ENCODE measurements at places on chromosomes 12 and 14.

GRCh38 chr14:103128631-103129300 is 5.5 kb downstream of the TNFAIP2 start:
- peak; percentile 75 for DNase-seq

- no peak for DNase-seq
These were observed 9.9 kb downstream of the ZNF410 start for GRCh38 chr14:73896521-73896920.

- DNase-seq: no peak
These were observed 212.6 kb upstream of the SLC16A7 start for GRCh38 chr12:59383079-59383822.

- DNase-seq: no peak
These were observed 117.4 kb downstream of the FOXN3 start for GRCh38 chr14:89299587-89299986.

DNA sequence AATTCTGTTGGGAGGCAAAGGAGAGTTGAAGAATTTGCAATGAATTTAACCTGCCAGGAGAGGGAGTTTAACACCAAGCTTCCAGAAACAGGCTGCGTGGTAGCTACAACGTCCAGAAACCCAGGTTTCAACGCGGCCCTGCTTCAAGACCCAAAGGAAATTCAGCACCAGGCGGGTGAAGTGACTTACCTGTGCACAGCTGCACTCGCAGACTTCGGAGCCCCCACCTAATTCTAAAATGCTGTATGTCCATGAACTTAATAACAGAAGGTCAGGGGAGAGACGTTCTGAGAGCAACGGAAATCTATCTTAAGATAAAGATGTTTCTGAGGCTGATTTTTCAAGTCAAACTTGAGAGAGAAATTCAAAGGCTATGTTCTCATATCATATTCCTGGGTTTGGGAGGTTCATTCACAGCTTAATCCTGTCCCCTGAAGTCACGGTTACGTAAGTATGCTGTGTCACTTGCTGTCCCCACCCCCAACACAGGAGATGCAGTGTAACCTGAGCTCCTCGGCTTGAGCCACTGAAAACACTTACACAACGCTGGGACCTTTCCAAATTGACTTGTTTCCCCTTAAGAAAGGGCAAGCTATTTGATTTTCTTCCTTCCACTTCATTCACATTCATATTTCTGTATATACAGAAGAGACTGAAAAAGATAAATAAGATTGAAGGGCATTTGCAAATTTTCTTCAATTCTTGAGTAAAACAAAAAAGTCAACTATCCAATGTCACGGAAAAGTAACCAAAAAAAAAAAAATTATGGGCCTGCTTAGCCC is 22.7 kb downstream of the CLIP1 start:
- DNase-seq: peak; percentile 74

DNA sequence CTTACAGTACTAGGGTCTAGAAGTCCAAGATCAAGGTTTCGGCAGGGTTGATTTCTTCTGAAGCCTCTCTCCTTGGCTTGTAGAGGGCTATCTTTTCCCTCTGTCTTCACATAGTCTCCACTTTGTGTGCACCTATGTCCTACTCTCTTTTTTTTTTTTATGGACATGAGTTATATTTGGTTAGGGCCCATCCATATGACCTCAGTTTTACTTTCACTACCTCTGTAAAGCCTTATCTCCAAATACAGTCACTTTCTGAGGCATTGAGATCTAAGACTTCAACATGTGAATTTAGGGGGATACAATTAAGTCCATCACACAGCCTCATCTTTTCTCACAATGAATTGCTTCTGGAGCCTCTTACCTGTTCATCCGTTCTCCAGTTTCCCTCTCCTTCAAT is 5.9 kb upstream of the SPTB start:
- DNase-seq: no peak

- no peak for DNase-seq
These were observed 202.3 kb downstream of the CHST11 start for GRCh38 chr12:104659058-104659457.

- no peak for DNase-seq
These were observed 391.3 kb downstream of the EMP1 start for GRCh38 chr12:13587721-13588390.

DNA sequence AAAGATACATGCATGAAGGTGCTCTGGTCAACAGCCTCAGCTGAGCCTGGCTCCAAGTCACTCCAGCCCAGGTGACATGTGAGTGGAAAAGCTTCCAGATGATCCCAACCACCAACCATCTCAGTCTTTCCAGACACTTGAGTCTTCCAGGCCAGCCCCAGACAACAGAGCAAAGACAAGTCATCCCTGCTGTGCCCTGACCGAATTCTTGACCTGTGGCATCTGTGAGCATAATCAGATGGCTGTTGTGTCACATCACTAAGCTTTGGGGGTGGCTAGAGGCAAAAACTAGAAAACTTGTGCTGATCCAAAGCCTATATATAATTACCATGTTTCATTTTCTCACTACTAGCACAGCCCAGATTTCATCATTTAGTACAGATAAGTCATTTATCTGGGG is 50.8 kb upstream of the ISM2 start:
- no peak for DNase-seq

DNA sequence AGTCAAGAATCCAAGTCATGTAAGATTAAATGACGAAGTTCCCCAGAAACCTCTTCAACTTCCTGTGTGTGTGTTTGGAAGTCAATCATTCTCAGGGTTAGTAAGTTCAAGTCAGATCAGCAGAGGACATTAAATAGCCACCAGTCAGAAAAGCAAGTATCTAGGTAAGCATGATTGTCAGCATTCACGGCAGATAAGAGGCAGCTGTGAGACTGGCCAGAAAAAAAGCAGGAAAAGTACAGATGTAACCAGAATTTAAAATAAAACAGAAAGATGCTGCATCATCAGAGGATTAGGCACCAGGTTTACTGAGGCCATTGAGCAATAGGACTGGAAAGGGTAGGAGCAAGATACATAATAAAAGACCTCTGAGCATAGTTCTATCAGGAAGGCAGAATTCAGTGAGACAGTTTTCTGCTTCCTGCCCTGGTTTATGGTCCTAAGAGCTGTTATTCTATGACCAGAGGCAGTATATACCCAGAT is 606.9 kb downstream of the FSCB start:
- DNase-seq: no peak

DNA sequence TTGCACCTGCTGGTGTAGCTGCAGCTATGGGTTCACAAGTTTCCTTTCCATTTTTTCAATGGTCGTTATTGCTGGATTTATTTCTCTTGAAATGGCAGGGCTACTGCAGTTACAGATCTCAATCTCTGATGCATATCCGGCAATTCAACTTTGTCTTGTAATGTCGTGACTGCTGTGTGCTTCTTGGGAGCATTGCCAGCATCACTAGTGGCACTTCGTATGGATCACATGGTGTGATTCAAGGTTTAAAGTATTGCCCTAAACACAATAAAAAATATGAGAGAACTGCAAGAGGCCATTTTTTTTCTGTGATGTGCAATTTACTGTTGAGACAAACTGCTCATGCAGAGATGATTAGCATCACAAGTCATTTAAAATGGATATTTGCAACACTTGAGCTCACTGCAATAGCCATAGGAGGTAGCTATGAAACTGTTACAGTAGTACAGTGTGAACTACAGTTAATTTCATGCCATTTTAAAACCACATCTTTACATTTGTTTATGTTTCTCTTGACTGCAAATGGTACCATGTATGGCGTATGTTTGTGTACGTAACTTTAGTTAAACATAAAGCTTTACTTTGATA is 217.4 kb upstream of the PDE3A start:
- DNase-seq: no peak

DNA sequence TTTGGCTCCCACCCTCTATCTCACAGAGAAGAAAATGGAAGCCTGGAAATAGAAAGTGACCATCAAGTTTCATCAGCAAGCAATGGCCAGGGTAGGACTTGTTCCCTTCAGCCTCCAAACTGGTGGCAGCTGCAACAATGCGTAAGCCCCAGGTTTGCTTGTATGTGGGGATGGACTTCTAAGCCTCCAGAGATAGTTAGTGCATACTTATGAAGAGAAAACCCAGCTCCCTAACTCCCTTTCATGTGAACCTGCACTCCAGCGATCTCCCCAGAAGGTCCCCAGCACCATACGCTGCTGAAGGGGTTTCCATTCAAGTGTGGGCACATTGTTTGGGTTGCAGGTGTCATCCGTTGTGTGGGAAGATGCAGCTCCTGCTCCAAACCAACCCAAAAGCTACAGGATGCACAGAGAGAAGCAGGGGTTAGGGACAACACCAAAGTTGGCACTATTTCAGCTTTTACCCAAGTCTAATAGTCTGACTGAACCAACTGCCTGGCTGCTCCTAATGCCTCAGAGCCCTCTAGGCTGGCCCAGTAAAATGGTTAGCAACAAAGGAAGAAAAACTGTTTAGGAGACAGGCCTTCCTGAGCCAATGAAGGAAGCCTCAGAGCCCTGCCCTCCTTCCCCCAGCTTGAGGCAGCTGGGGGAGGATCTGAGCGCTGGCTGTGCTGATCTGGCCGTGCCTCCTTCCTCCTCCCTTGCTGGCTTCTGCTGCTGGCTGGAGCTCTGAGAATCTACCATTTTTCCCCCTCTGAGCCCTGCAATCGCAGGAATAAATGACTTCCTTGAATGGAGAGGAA is 12.3 kb downstream of the ZFP36L1 start:
- peak; percentile 73 for DNase-seq

GRCh38 chr12:22340143-22340542 is 5.6 kb upstream of the ST8SIA1 start:
- DNase-seq: peak; percentile 53

DNA sequence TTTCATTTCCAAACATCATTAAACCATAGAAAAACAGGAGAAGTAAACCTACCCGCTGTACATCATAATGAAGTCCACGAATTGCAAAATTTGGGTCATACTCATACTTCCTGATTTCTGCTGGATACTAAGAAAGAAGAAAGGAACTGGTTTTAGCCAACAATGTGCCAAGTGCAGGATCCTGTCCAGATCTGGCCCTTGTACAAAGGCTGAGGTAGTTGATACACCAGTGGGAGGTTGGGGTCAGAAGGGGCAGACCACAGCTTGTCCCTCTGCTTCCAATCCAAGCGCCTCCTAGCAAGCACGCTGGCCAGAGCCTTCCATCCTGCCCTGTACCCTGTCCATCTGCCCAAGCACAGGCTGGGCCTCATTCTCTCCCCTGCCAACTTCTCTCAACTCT is 34.2 kb downstream of the NT5DC3 start:
- DNase-seq: no peak

GRCh38 chr12:50400104-50400637 is 514 bp upstream of the LARP4 start:
- no peak for DNase-seq

DNA sequence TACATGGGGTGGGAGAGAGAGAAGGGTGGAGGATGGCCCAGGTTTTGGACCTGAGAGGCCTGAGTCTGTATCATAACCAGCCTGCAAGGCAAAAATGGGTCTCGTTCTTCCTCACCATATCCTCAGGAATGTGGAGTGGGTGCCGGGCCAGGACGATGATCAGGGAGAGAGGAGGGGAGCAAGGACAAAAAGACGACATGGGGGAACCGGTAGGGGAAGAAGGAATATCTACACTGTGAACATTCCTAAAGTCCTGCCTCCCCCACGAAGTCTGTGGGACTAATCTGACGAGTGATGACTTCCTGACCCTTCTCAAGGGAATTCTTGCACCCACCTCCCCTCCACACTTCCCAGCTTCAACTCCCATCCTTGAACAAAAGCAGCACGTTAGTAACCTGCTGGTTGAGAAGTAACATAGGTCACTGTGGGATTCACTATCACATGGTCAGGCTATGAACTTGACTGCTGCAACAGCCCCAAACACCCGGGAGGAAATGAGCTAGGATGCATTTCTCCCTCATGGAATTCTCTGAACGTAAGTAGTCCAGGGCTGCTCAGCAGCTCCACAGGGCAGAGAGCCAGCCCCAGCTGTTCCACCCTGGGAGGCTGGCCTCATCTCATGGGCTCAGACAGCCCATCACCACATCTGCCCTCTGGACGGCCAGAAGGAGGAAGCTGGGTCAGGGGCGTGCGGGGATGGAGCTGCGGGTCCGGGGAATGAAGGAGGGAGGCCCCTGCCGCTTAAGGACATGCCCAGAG is 36.8 kb upstream of the VWF start:
- no peak for DNase-seq

GRCh38 chr12:46609273-46609623 is 216.5 kb downstream of the SLC38A4 start:
- DNase-seq: no peak

- no peak for DNase-seq
These were observed 93.7 kb downstream of the KCNMB4 start for GRCh38 chr12:70459786-70460185.

DNA sequence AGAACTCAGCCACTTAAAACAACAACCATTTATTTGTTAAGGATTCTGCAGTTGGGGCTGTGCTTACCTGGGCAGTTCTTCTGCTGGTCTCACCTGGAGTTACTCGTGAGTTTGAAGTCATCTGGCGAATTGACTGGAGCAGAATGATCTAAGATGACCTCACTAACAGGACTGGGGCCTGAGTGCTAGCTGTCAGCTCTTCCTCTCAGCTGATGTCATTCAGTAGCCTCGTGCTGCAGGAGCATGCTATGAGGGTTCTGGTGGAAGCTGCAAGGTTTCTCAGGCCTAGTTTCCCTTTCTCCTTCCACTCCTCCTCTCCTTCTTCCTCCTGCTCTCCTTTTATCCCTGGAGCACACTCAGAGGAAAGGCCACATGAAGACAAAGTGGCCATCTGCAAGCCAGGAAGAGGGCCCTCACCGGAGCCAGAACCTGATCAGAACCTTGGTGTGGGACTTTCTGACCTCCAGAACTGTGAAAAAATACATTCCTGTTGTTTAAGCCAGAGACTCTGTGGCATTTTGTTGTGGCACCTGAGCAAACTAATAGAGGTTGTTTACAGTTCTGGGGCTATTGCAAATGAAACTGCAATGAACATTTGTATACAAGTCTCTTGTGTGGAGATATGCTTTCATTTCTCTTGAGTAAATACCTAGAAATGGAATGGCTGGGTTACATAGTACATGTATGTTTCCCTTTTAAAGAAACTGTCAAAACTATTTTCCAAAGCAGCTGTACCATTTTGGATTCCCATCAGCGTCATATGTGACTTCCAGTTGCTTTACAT is 21.9 kb upstream of the MAP3K9 start:
- DNase-seq: no peak

DNA sequence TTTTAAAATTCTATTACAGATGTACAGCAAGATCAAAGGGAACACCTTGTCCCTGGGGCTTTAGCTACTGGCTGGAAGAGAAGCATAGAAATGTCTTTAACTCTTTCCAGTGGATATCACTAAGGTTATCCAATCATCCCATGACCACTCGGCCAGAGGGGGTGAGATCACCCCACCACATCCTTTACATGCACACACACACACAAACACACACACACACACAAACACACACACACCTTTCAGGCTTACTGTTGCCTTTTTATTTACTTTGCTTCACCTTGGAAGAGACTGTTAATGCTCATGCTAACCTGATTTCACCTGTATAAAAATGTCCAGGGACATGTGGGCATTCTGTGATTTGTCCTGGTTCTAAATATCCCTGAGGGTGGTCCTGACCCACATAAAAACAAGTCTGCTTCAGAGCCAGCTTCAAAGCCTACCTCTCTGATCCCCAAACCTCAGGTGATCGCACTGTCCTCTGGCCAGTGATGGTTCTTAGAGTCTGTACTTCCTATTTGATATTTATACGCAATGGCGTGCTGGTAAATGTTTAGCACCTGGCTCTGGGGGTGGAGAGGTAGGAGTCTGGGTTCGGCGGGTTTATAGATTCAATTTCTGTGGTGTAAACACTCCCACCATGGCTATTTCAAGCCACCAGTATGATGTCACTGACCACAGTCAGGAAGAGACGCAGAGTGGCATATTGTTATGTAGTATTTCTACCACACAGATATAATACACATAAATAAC is 166.1 kb upstream of the EEA1 start:
- DNase-seq: no peak

All from pons (tissue), 1 donor.